ENCODE measurements at places on chromosomes 3 and 15.

- DNase-seq = peak; percentile 23
These were observed 653 bp upstream of the WDR6 start for GRCh38 chr3:49006408-49007067.

GRCh38 chr15:61426466-61426865 is 197.4 kb upstream of the RORA start:
- DNase-seq = no peak

- DNase-seq = no peak
These were observed 72.8 kb upstream of the ITGA11 start for GRCh38 chr15:68504681-68505170.

- no peak for DNase-seq
These were observed 5.1 kb upstream of the RPL14 start for GRCh38 chr3:40452057-40452456.

DNA sequence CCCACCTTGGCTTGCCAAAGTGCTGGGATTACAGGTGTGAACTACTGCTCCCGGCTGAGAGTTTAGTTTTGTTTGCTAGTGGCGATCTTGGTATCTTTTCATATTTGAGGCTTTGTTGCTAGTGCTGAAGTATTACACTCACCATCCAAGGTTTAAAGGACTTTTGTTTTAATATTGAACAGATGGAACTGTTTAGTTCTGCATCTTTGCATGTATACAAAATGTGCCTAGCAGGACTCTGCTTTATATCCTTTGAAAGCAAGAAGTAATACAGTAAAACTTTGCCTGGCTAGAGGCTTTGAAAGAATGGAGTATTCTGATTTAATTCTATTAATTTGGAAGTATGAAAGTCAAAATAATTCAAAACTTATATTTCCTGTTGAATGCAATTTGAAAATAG is 77.8 kb upstream of the CHRNB4 start:
- DNase-seq = no peak

DNA sequence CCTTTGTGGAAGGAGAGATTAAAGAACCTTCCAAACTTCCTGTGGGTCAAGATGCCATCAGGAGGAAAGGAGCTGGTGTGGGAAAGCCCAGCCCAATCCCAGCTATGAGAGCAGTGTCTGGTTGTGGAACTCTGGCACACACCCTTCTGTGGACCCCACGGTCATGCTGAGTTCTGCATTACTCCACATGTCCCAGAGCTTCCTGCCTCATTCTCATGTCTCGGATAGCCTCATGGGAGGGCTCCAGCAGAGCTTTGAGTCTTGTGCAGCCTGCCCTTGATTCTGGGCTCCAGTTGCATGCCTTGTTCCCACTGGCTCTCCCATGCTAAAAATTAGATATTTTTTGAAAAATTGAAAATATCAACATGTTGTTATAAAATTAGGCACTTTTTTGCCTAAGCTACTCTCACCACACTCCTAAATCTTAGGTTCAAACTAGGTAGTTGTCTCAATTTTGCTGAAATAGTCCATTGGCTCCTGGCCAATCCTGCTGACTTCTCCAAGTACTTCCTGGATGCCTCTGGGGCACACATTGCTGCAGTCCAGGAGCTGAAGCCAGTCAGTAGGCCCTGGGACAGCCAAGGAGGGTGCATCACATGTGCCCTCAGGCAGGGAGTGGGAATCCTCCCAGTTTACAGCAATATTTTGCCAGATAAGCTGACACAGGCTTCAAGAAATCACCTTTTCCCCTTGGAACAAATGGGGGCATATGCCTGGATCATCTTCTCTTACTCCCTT is 144.3 kb downstream of the EEFSEC start:
- DNase-seq = no peak

- DNase-seq = peak; percentile 46
These were observed 27.3 kb upstream of the MBNL1 start for GRCh38 chr3:152241142-152242017.

DNA sequence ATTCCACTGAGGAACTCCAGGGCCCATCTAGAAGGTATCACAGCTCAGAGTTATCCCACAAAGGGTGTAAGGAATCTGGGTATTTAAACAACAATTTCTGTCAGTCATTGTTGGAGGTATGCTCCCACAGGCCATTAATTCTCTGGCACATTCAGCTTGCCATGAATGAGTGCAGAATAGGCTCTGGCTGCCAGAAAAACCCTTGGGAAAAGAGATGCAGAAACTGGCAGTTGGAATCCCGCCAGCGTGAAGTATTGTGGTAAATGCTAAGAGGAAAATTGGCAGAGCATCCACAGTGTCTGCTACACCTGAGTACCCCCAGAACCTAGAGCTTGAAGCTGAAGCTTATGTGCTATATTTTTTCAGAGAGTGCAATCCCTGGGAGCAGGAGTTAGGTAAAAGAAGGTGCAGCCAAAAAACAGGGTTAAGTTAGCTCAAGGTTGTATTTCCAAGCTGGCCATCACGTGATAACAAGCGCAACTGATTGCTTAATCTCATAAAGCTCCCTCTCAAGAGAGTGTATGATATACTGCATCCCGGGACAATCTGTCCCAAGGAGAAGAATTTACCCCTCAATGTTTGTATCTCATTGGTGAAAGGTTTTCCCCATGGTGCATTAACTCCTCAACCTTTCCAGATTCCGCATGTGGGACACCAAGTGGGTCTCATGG is 94.2 kb upstream of the ACP3 start:
- DNase-seq = no peak

DNA sequence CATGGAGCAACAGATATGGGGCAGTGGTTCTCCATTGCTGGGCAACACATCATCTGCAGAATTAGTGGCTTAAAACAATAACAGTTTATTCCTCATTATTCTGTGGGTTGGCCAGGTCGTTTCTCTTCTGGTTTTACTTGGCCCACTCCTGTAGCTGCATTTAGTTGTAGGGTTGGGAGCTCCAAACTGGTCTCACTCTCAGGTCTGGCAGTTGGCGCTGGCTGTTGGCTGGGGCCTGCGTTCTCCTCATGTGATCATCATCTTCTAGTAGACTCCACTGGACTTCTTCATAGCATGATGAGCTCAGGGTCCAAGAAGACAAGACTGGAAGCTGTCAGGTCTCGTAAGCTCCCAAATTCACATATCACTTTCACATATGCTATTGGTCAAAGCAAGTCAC is 91.9 kb downstream of the EPHB1 start:
- DNase-seq = no peak

- DNase-seq = no peak
These were observed 31.0 kb upstream of the FAM3D start for GRCh38 chr3:58697561-58697960.

DNA sequence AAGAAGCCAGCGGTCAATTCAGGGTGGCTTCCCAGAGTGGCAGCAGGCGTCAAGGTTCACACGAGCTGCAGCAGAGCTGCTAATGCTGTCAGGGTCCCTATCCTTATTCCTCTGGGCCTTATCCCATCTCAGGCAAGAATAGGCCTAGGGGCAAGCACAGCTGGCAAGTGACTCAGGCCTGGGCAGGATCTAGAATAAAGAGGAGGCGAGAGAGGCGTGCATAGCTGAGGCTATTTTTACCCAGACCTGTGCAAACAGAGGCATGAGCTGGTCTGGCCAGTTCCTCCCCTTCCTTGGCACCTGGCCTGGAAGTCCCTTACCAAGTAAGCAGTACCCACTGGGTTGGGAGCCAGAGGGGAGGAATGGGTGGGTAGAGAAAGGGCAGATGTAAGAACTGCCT is 12.2 kb upstream of the VIPR1 start:
- DNase-seq = no peak

DNA sequence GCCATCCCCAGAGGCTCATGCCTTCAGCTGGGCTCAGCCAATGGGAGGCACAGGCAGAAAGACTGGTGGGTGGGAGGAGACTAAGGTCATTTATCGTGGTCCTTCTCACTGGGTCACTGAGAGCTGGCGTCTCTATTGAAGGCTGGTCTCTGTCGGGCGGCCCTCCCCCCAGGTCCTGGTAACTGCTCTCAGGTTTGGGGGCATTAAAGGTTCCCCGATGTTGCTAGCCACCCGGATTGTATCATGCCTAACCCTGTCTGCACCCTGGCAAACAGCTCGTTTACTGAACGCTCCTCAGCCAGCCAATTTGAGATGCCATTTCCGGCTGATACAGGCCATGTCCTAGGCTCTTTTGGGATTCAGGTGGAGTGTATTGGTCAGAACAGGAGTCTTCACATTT is 10.5 kb downstream of the SELENOS start:
- no peak for DNase-seq

DNA sequence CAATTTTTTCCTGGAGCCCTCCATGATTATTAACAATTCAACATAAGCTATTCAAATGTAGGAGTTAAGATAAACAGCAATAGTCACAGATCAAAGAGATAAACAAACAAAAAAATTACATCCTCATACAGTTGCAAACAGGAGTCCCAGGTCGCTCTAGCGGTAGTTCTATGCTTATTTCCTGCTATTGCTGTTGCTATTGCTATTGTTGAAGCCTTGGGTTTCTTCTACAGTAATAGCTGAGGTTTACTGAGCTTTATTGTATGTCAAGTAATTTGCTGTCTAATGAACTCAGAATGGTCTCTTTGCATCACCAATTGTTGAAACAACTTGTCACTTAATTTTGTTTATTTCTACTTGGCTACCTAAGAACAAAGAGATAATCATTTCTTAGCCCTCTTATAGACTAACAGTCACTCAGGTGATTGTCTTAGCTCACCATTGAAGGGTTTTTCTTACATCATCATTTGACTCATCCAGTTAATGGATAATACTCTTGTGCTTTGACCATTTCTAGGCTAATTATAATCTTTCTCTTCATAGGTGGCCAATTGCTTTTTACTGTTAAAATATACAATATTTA is 654.6 kb downstream of the MECOM start:
- no peak for DNase-seq

- DNase-seq = no peak
These were observed 5.9 kb upstream of the MUC4 start for GRCh38 chr3:195817578-195818135.

- peak; percentile 51 for DNase-seq
These were observed 22.5 kb downstream of the CCR4 start for GRCh38 chr3:32973982-32974381.

DNA sequence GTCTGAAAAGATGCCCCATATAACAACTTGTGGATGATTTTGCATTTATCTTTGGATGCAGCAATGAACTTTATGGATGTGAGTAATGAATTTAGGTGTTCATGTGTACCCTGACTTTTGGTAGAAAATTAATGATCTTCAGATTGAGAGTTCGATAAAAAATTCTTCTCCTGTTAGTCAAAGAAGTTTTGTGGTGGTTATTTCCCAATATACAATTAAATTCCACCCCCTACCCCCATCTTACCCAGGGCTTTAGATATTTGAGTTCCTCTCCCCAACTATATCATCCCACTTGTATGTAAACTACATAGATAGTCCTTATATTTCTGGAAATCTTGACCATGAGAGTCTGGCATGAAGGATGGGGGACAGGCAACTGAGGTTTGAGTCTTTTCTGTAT is 126.1 kb upstream of the ALDH1A3 start:
- DNase-seq = no peak

DNA sequence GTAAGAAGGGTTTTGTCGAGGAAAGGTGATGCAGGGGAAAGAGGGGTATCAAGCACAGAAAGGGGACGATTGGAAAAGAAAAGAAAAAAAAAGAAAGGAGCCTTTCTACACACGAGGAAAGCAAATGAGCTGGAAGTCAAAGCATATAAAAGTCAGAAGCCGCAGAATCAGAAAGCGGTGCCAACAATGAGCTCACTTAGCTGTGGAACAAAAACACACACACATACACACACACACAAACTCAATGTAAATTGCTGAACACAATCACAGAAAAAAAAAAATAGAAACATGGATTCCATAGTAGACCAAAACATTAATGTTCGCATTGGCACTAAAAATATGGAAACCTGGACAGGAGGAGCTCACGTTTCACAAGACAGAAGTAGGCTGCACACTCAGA is 63.4 kb upstream of the FEZF2 start:
- DNase-seq = no peak

DNA sequence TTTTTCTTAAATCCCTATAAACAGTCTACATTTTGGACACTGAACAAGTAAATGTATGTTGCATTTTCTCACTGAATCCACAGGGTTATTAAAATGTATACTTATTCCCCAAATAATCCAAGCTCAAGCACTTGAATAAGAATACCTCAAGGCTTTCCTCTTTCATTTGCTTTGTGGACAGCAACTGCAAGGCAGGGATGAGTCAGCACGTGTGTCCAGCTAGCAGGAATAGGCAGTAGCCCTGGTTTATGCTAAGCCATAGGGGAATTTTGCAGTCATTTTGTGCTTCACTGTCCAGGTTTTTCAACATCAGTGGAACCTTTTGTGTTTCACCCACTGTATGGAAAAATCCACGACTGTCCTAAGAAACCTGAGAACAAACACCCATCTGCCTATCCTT is 96.7 kb upstream of the KCNMB2 start:
- DNase-seq = no peak

GRCh38 chr15:83871808-83872559 is 218.1 kb downstream of the ADAMTSL3 start:
- no peak for DNase-seq

DNA sequence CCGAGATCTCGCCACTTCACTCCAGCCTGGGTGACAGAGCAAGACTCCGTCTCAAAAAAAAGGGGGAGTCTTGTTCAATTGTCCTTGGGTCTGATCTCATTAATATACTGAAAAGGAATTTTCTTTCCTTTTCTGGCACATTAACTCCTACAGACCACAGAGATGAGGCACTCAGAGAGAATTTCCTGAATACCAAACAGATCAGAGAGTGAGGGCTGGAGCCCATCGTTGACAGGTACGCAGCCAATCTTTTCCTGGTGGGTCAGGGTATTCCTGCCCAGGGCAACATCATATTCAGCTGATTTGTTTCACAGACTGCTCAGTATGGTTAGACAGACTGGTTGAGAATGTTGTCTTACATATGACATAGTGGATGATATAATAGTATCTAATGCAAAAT is 82.8 kb upstream of the TNFSF10 start:
- DNase-seq = no peak

DNA sequence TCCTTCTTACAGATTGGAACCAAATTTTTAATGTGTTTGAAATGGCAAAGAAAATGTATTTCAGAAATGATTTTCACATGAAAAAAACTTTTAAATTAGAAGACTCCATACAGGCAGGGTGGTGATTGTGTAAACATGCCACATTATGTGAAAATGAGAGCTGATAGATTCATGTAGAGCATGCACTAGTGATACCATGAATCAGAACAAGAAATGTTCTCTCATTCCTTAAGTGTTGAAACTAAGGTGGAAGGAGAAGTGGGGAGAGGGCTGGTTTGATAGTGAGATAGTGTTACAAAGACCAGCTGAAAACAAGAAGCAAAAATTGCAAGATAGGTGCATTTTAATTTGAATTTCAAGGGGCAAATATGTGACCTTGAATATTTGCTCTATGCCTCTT is 100.3 kb downstream of the CCNL1 start:
- DNase-seq = no peak

GRCh38 chr15:47983533-47983932 is 137.3 kb upstream of the SLC24A5 start:
- no peak for DNase-seq

DNA sequence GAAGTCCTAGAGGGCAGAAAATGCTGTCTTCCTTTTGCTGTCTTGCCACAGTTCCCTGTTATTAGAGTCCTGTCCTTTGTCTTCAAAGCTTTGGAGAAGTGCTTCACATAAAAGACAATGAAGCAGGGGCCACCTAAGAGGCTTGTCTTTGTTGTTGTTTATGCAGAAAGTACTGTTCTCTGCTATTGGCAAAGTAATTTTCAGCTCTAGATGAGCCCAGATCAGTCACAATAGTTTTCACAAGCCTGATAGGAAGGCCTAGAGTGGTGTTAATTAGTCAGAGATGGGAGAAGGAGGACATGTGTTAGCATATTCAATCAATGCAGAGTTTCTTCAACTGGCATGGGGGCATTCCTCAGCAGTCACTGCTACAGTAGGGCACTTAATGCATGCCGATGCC is 300.0 kb downstream of the PTPRG start:
- no peak for DNase-seq

Data from CD4-positive, alpha-beta T cell treated with Interferon alpha-2 for 1 hour (primary cell).